ENCODE measurements at places on chromosomes 16 and 17. TPM values are rescaled to one million over a fixed set of nuclear protein-coding genes. Genes with fewer than 3 reads are reported as not detected.

Gene NLGN2
- 23.4 TPM for total RNA-seq

Gene DUXB
- total RNA-seq, result not detected

Gene TNRC6A
- total RNA-seq, result 61.9 TPM

Gene MYH2
- total RNA-seq, result not detected

Gene MYCBPAP
- 0.72 TPM for total RNA-seq

Data from kidney (tissue), 22 donors.